ENCODE measurements at places on chromosomes 2 and 18.

DNA sequence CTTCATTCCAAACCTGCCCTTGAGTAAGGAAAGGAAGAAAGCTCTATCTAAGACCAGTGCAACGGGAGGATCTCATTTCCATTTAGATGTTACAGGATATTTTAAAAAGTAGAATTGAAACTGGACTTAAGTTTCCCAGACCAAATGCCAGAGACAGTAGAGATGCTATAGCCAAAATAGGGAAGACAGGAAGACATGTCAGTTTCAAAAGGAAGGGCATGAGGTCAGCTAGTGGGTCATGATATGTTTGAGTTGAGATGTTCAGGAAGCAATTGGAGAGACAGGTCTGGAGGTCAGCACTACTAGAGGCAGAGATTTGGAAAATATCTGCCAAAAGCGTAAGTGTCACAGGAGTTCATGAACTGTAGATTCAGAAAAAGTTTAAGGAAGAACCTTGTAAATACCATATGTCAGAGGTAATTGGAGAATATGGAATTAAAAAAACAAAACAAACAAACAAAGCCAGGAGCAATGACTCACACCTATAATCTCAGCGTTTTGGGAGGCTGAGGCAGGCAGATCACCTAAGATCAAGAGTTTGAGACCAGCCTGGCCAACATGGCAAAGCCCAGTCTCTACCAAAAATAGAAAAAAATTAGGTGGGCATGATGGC lies 50.8 kb downstream of the EPHA4 start:
- DNase-seq, result no peak

DNA sequence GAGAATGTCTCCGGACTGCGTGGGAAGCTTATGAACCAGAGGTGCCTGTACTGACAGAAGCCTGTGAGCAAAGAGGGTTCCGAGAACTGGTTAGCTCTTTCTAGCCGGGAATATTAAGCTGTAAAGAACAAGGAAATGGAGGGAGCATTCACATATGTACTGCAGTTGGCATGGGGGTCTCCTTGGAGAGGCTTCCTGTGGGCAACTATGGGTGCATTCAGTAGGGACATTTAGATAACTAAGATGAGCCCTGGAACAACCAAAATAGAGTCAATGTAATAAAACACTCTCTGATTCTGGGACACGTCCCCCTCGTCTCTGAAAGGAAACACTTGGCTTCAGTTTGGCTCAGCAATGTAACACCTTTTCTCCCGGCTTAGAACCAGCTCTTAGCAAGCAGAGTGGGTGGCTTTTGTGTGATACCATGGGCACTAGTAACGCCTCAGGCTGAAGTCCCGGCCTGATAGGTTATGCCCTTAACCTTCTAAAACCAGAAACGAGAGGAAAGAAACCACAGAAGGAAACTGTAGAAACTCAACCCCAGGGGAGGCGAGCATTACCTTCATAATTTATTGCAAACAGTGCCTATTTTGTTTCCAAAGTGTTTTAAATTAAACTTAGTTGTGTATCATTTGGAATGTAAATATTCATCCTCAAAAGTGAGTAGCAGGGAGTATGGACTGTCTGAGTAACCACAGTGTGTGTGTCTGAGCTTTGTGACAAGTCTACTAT lies 48.8 kb upstream of the LPIN2 start:
- no peak for DNase-seq

DNA sequence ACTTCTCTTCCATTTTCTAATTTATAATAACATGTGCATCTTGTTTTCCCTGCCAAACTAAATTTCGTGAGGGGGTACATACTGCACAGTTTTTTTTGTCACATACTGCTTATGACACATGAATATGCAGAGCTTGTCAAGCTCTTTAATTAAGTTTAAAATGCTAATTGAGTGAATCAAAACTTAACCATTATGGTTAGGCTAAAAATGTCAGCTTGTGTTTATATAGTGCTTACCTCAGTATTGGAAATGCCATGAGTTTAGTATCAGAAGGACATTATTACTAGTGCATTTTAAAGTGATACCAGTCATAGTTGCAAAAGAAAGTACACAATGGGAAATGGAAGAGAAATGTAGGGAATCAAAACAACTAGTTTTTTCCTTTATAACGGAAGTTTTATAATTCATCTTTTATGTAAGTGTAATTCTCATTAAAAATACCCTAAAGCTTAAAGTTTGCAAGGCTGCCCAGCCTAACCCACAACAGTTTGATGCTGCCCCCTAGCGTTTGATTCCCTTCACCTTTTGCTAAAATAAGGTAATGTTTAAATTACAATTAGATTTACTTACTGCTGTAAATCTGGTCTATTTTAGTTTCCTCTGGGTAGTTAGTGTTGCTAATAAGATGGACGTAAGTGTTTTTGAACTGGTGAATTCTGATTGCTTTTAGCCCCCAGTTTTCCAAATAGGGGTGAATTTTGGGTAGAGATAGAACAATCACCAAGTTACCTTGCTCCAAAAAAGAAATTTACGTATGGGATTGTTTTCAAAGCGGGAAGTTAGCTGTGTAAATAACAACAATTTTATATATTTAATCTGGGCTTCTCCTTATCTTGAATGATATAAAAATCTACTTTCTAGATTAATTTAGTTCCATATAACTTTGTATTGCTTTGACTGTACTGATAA lies 3.2 kb downstream of the SLC39A10 start:
- DNase-seq, result peak; percentile 30

- DNase-seq, result no peak
These were observed 109.2 kb downstream of the VIT start for GRCh38 chr2:36805635-36806224.

- no peak for DNase-seq
These were observed 105.4 kb downstream of the SP100 start for GRCh38 chr2:230521386-230521785.

GRCh38 chr2:110977403-110977802 lies 143.3 kb upstream of the BCL2L11 start:
- DNase-seq, result no peak

DNA sequence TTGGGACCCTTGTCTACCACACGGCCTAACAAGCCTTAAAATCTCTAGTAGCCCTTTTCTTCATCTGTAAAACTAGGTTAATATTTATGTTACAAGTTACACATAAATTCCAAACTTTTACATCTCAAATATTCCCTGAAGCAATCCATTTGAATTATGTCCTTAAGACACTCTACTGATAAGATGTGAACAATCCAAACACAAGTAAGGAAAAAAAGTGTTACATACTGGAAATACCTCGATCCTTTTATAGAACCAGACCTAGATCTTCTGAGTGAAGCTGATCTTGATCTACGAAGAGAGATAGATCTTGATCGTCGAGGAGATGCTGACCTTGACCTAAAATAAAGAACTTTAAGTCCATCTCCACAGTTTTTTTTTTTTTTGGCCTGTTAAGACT lies 3.3 kb downstream of the SRSF7 start:
- DNase-seq, result no peak
